ENCODE measurements at places on chromosomes 16 and 17.

DNA sequence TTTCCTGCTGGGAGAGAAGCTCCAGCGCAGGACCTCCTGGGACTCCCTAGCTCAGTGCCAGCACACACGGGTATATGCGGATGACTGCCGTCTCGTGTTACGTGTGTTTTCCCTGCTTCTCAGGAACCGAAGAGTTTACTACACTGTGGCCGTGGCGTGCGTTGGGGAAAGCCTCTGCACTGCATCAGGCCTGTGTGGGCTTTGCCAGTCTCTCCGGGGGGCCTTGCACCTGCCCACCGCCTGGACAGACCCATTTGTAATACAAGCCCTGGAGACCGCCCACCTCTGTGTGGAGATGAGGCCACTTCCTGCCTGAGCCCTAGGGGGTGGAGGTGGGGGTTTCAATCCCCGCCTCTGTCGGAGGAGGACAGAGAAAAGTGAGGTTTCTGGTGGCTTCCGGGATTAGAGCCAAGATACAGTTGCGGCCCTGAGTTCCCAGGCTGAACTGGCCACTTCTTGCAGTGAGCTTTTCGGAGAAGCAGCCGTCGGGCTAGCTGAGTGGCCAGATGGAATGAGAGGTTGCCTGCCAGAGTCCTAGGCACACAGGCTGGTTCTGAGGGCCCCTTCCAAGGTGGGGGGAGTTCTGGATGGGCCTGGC lies 43.4 kb upstream of the GSE1 start:
- DNase-seq: peak; percentile 34

- DNase-seq: no peak
Measured at GRCh38 chr17:145671-146541, 8.5 kb downstream of the SCGB1C2 start.

DNA sequence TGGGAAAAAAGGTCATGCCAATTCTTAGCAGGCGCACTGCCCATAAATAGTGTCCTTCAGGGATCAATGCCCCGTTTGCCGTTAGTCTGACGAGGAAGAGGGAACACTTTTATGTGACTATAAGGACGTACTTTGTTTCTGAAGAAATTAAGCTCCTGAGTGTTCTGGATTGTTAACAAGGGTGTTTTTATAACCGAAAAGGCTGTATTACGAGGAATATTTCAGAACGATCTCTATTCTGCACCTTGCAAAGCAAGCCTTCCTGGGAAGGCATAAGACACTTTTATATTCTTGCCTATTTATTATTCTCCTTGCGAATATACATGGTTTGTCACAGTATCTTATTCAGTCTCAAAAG lies 24.5 kb upstream of the SYT17 start:
- DNase-seq: no peak

DNA sequence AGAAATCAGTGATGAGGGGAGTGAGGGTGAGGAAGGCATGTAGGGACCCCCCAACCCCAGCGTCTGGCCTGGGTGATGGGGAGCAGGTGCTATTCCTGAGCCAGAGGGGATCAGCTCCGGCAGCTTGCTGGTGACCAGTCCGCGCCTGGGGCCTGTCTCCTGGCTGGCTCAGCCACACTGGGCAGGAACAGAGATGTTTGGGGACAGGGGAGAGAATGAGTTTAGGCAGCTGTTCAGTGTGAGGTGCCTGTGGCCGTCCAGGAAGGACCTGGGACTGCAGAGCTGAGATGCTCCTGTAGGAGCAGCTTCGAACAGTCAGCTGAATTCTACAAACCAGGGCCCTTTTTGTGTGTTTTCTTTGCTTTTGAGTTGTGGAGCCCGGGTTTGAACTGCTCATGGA lies 23.2 kb upstream of the SPNS2 start:
- no peak for DNase-seq

- peak; percentile 52 for DNase-seq
Measured at GRCh38 chr16:11640987-11641817, 27.1 kb upstream of the SNN start.

GRCh38 chr17:39669897-39670735 lies 1.9 kb downstream of the PNMT start:
- no peak for DNase-seq

- no peak for DNase-seq
Measured at GRCh38 chr16:1434644-1435592, 4.0 kb downstream of the PERCC1 start.

- DNase-seq: no peak
Measured at GRCh38 chr16:85462714-85463611, 150.2 kb upstream of the GSE1 start.

Measured in activated T-cell treated with anti-CD3 and anti-CD28 coated beads, Interleukin-2, amount 50 U/mL, for 1 hour (primary cell).